ENCODE measurements at places on chromosomes 13 and 19.

- peak; percentile 72 for DNase-seq
Measured at GRCh38 chr19:8208922-8209461, at the start of gene CERS4. CERS4 (plus strand) TSS chr19:8209370; CDS start chr19:8251077, 41,707 bp downstream.

- peak; percentile 88 for DNase-seq
Measured at GRCh38 chr19:20167020-20167644, at the start of gene ZNF486. ZNF486 (plus strand) TSS chr19:20167214; CDS start chr19:20167331, 117 bp downstream.

GRCh38 chr13:99003851-99004471 lies 26.1 kb upstream of the DOCK9 start:
- no peak for DNase-seq

DNA sequence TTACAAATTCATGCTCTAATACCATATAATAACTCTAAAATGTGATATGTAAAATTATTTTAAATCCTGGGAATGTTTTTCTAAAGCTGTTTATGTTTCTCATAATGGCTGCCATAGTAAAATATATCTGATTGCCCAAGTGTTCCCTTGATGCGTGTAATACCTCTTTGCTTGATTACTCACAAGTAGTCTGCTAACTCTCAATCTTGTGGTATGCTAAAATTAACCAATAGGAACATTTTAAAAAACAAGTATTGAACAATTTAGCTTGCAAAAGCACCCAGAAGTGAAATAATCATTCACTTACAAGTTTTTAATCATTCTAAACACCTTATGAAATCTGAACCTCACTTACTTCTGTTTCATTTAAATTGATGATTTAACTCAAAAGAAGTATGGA lies 386.0 kb upstream of the ATXN8OS start:
- no peak for DNase-seq

DNA sequence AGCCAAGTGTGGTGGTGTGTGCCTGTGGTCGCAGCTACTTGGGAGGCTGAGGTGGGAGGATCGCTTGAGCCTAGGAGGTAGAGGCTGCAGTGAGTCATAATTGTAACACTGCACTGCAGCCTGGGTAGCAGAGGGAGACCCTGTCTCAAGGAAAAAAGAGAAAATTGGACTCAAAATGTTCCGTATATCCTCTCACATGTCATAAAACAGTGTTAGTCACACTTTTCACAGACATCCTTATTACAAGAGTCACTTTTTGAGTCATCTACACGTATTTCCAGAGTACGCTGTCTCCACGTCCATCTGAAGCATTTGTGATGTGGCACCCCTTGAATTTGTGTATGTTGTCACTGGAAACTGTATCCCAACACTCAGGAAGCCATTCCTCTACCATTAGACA lies 133.0 kb downstream of the SIPA1L3 start:
- no peak for DNase-seq

- DNase-seq: no peak
Measured at GRCh38 chr13:43346427-43346826, 323.0 kb downstream of the DNAJC15 start.

DNA sequence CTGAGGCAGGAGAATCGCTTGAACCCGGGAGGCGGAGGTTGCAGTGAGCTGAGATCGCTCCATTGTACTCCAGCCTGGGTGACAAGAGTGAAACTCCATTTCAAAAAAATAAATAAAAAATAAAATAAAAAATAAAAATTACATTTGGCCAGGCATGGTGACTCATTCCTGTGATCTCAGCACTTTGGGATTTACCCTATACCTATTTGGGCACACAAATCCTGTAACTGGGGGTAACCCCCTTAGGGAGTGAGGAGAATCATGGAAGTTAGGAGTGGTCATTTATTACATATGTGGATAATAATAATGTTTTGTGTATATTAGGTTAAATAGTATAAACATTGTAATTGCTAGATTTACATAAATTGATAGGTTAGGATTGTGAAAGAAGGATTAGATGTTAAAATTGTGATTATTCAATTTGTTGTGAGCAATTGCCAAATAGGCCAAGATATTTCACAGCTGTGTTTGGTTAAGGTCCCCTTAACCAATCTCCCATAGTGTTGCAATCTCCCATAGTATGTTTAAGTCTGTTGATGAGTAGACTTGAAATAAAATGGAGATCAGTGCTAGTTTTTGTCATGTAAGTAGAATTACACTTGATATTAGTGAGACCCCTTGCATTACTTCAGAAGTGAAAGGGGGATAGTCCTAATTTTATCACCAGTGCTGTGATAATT lies 30.7 kb downstream of the ZNF844 start:
- no peak for DNase-seq

- no peak for DNase-seq
Measured at GRCh38 chr19:7874076-7874896, at the start of gene PRR36. PRR36 (minus strand) TSS chr19:7874390; CDS start chr19:7873689, 701 bp downstream.

- DNase-seq: no peak
Measured at GRCh38 chr13:20140487-20140886, 20.4 kb downstream of the GJA3 start.

GRCh38 chr13:93233997-93234416 lies 7.4 kb downstream of the GPC6 start:
- no peak for DNase-seq

- no peak for DNase-seq
Measured at GRCh38 chr13:39406688-39407087, 196.3 kb downstream of the LHFPL6 start.

DNA sequence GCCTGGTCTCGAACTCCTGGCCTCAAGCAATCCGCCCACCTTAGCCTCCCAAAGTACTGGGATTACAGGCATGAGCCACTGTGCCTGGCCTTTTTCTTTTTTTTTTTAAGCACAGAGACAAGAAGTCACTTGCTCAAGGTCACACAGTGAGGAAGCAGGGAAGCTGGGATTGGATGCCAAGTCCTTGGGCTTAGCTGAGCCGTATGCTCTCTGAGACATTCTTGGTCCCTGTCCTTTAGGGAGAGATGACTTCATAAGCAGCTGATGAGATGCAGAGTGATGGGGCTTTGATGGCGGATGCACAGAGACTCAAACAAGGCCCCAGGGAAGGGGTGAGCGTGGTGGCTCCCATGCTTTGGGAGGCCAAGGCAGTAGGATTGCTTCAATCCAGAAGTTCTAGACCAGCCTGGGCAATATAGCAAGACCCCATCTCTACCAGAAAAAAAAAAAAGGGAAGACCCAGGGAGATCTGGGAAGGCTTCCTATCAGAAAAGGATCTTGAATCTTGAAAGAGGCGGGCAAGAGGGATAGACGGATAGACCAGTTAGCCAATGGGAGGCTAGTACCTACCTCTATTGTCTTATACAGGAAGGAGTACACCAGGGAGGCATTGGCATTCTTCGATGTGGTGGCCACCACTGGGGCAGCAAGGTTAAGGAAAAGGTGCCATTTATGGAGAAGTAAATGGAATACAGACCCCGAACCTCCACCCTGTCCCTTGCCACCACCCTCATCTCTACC lies 3.9 kb downstream of the AP1M2 start:
- DNase-seq: no peak

DNA sequence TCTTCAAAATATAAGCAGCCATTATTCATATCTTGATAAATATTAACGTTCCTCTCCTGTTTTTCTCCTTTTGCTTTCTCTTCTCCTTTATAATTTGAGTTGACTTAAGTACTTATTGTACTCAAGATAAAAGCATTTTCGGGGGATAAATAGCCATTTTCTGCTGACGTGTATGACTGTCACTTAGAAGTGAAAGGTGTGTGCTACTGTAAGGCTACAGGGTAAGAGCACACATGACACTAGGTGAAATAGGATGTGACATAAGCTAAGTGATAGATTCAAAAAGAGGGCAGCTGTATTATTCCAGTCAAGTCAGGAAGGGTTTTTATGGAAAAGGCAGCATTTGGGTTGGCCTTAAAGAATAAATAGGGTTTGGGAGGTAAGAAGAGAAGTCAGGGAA lies 128.5 kb downstream of the GPC6 start:
- no peak for DNase-seq

GRCh38 chr19:55206664-55207500 lies 2.4 kb downstream of the PTPRH start:
- DNase-seq: no peak

- no peak for DNase-seq
Measured at GRCh38 chr19:39596911-39597310, 5.4 kb upstream of the LGALS13 start.

DNA sequence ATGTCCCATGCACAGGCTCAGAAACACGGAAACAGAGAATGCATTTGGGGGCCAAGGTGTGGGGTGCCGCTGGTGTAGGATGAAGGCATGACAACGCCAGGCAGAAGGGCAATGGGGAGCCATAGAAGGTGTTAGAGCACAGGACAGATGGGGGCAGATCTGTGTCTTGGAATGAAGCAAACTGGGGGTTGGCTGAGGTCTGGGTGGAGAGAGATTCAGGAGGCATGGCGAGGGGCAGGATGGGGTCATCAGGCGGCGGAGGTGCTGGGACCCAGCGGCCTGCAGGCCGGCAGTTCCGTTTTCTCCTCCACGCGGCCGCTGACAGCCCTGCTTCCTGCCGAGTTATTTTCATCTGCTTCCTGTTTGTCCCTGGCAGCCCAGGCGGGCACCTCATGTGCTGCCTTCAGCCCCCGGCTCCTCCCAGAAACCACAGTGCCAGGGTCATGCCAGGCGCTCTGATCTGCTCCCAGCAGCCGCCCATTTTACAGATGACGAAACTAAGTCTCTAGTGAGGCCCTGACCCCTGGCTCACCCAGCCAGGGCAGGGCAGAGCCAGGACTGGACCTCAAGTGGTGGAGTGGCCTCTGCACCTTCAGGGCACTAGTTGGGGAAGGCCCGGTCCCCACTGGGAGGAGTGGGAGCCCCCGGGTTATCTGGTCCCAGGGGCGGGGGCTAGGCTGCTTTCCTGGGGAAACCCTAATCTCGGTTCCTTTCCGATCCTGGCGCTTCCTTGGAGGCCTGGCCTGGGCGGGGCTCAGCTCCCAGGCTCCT lies 2.2 kb downstream of the ARHGAP45 start:
- DNase-seq: peak; percentile 57

DNA sequence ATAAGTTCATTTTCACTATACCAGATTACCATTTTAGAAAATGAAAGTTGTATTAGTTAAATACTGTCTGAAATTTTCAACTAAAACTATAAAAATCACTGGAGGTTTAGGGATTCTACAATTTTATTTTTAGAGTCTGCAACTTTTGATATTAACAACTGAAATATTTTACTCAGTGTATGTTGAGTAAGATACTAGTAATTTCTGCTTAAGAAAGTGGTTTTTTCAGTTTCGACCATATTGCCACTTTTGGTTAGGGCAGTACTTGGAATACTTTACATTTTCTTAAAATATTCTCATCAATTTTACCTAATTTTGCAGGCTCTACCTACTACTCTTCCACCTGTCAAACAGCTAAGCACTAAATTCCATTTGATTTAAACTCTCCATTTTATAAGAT lies 59.6 kb downstream of the KCNRG start:
- DNase-seq: no peak

- no peak for DNase-seq
Measured at GRCh38 chr13:26041444-26041843, 10.4 kb downstream of the SHISA2 start.

DNA sequence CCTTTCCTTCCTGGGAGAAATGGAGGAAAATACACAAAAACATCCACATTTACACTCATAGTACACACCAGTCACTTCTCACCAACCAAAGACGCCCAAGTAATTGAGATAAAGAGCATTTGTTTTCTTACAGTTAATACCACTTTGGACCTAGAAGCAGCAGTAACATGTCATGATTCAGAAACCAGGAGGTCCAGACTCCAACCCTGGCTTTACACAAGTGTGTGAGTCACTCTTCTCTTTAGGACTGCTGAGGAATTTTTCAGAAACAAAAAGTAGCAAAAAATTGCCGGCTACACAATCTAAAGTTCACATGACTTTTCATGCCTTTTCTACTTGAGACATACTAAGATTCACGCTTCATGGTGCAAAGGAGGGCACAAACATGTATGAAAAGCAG lies 42.1 kb downstream of the TUBGCP3 start:
- no peak for DNase-seq
